Cortex of kidney (tissue), 1 donor: ENCODE measurements at places on chromosomes 2 and 18.

GRCh38 chr2:190771726-190772125, 108.9 kb upstream of the GLS start:
- DNase-seq, result no peak

DNA sequence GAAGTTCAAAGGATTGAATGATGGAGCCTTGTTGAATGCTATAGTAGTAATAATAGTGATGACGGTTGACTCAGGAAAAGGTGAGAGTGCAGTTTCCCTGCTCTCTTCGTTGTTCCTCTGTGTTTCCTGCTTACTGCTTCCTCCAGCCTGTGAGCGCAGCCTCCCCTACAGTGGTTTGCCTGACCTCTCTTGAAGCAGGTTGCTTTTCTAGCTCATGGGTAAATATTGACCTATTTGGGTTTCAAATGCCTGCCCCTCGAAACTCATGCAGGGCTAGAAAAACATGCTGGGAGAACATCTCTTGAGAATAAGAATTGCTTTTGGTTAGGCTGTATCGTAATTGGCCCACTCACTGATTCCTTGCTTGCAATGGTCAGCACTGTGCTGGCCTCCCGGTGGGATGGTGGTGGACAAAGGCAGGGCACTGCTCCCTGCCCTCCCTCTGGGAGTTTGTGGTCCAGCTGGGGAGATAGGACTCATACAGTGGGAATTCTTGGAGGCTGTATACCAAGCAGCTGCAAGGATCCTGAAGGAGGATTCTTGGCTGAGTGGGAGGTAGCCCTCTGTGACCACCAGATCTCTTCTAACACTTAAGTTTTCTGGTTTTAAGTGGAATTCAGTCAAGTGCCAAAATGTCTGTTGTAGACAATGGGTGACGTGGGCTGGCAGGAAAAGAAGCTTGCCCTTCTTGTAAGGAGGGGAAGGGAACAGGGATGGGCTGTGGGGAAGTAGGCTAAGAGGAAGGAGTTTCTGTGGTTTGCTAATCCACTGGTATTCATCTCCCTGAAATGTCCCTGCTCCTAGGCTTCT, 5.4 kb upstream of the RNF181 start:
- no peak for DNase-seq

- DNase-seq, result no peak
Observed at GRCh38 chr2:12720278-12720620, 3.5 kb downstream of the TRIB2 start.

DNA sequence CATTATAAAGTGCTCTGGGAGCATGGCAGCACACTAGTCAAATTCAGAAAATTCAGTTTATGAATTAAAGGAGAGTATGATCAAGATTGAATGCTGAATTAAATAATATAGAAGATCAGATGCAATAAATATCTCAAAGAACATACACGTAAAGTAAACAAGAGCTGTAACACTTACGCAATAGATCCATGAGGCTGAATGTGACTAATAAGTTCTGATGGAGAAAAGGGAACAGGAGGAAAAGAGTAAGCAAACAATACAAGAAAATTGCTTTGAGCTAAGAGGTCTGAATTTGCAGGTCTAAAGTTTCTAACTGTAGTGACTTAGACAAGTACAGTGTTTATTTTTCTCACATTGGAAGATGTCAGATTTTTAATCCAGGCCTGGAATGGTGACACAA, 646.7 kb upstream of the ZNF804A start:
- no peak for DNase-seq

GRCh38 chr2:232951891-232952290, 61.2 kb downstream of the NGEF start:
- no peak for DNase-seq

- no peak for DNase-seq
Observed at GRCh38 chr2:239065962-239066361, 218.1 kb downstream of the TWIST2 start.

GRCh38 chr2:773256-774160, 96.3 kb upstream of the TMEM18 start:
- no peak for DNase-seq

- no peak for DNase-seq
Observed at GRCh38 chr18:56869189-56869777, 218.1 kb downstream of the WDR7 start.

DNA sequence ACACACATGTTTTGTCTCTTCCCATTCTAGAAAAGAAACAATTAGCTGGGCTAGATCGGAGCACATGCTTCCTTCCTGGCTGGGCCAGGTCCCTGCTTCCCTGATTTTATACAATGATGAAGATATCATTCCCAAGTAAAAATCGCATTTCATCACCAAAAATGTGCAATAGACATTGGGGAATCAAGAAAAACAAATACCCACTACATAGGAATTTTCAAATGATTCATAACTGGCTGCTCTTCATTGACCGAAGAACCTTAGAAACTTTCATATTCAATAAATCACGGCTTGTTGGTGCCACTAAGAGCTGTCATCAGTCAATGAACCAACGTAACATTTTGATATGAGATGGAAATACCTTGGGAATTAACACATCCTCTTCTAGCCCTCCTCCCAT, 373.6 kb upstream of the TRIB2 start:
- no peak for DNase-seq

- DNase-seq, result no peak
Observed at GRCh38 chr2:128774320-128775216, 455.9 kb upstream of the HS6ST1 start.

DNA sequence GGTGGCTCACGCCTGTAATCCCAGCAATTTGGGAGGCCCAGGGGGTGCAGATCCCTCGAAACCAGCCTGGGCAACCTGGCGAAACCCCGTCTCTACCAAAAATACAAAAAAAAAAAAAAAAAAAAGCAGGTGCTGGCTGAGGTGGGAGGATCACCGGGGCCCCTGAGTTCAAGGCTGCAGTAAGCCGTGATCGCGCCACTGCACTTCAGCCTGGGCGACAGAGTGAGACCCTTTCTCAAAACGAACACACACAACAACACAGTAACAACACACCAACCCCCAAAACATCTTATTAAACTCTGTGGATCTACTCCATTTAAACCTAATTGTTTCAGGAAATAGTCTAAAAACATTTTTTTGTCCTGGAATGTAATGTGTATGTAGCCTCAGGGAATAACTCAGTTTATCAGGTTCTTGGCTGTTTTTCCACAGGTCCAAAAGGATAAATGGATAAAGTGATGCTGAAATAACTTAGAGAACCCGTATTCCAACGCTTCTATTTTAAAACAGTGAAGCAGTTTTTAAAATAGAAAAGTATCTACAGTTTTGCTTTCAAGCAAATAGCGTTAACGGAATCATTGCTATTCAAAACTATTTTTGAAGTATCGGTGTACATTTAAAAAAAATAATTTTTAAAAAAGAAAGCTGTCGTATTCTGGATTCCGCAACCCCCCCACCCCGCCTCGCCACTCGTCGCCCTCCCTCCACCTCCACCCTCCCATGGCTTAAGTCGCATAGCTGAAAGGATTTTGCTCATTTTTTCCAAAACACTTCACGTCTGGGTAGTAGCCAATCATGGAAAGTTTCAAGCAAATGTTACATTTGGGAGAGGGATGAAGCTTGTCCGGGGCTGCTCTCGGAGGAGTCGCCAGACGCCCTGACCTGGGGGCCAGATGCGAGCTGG, 895 bp upstream of the GLS start:
- DNase-seq, result no peak

GRCh38 chr2:228378696-228379425, 197.4 kb upstream of the SPHKAP start:
- no peak for DNase-seq

- DNase-seq, result no peak
Observed at GRCh38 chr2:67927501-67927900, 135.3 kb downstream of the C1D start.

- DNase-seq, result no peak
Observed at GRCh38 chr18:50715919-50716318, 103.9 kb downstream of the MRO start.

- no peak for DNase-seq
Observed at GRCh38 chr2:215874418-215874817, 138.9 kb downstream of the MREG start.

DNA sequence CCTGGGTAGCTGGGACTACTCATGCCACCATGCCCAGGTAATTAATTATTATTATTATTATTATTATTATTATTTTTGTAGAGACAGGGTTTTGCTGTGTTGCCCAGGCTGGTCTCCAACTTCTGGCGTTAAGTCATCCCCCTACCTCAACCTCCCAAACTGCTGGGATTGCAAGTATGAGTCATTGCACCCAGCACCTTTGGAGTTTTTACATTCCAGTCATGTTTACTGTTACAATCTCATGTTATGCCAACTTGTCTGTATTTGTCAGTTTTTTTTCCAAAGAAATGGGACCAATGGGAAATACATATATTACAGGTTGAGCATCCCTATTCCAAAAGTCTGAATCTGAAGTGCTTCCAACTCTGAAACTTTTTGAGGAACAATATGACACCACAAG, 903.8 kb downstream of the SLC4A3 start:
- no peak for DNase-seq

- DNase-seq, result no peak
Observed at GRCh38 chr2:85723707-85724360, 29.7 kb downstream of the GNLY start.

DNA sequence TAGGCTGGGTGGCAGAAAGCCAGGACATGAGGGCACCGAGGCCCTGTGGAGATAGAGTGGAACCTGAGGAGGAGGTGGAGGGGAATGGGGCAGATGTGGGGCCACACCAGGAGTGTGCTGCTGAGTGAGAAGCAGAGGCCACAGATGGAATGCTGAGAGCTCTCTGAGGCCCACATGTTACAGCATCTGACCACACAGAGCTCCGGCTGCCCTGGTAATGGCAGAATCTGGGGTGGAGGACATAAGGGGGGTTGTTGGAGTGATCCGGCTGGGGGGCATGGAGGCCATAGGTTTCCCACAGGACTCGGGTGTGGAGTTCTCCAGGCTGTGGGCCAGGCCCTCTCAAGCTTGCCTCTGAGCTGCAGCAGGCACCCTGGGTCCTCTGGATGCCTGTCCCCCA, 3.8 kb downstream of the MZT2B start:
- no peak for DNase-seq

GRCh38 chr2:210859314-210859713, 302.9 kb downstream of the CPS1 start:
- no peak for DNase-seq

DNA sequence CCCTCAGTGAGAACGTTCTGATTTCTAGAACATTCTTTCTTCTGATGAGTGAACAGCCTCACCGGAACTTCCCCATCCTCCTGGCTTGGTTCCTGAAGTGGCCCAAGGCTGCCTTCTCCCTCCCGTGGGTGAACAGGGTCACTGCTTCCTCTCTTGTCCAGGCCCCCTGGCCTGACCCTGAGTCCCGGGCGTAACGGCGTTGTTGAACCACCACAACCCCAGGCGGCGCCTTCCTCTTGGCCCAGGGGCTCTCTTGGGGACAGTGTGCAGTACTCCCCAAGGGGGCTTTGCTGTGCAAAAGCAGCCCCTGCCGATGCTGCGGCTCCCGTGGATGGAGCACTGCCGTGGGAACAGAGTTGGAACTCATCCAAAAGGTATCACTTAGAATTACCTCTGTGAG, 147.2 kb downstream of the TSN start:
- DNase-seq, result no peak

GRCh38 chr2:60965499-60965785, 52.1 kb upstream of the PEX13 start:
- DNase-seq, result no peak

DNA sequence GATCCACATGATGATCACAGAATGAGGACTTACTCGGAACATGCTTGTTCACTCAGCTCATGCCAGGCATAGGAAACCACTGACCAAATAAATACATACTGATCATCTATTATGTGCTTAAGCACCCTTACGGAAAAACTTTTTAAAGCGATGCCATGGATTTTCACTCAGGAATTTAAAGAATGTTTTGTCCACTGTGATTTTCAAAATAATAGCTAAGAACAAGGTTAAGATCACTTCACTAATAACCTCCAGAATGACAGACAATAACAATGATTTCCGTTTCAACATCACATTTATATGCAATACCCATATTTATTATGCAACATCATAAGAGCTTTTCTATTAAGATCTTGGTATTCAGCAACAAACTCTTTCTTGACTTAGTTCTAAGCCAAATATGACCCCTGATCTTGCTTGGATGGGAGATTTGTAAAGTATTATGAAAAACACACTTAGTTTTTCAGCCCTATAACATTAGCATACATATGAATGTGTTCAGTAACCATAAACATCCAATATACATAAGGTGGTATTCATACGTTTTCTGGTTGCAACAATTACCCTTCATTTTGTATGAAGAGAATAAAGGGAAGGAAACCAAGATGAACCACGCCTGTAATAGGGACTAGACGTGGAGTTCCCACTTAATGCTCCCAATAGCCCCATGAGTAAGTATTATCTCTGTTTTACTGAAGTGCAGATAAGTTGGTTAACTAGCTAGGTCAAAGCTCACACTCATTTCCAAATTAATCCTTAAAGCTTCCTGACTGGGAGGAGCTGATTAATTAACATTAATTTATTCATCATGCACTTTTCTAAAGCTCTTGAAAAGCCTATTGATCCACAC, 1.9 kb downstream of the CD302 start:
- no peak for DNase-seq
